ENCODE measurements at places on chromosomes 16 and 17.

DNA sequence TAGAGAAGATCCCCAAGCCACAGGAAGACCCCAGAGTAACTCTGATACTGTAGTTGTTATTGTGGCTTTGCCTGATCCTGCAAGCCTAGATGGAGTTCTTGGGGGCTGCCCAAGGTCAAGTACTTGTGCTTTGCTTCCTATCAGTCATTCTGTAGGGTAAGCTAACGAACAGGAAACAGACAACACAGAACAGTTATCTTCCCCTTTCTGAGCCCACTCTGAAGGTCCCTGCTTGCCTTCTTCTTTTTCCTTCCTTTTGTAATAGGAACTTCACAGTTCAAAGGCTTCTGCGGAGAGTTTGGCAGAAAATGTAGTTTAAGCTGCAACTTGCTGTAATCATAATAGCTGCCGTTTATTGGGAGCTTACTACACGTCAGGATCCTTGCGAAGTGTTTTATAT, 494.1 kb upstream of the ERCC4 start:
- no peak for DNase-seq

GRCh38 chr17:4739122-4740024, at the start of the genes CXCL16 and ZMYND15:
TSS of gene CXCL16 (minus strand) at chr17:4739928. CDS start at chr17:4739339, 589 bp downstream.
TSS of gene ZMYND15 (plus strand) at chr17:4739833. CDS start at chr17:4740549, 716 bp downstream.
- peak; percentile 51 for DNase-seq

DNA sequence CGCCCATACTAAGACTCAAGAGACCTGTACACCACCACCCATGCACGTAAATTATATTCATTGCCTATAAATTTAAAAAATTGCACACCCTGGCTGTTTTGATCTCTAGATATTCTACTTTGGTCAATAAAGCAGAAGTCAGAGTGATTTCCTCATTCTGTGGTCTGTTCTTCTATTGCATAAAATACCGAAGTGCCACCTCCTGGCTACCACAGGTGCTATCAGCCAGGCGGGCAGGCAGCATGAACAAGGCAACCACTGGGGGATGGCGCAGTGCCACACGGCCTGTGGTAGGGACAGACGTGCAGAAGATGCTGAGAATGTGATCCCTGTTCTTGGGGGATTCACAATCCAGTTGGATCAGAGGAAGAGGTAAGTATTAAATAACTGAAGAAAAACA, 122.3 kb downstream of the CDK5R1 start:
- DNase-seq = peak; percentile 86

DNA sequence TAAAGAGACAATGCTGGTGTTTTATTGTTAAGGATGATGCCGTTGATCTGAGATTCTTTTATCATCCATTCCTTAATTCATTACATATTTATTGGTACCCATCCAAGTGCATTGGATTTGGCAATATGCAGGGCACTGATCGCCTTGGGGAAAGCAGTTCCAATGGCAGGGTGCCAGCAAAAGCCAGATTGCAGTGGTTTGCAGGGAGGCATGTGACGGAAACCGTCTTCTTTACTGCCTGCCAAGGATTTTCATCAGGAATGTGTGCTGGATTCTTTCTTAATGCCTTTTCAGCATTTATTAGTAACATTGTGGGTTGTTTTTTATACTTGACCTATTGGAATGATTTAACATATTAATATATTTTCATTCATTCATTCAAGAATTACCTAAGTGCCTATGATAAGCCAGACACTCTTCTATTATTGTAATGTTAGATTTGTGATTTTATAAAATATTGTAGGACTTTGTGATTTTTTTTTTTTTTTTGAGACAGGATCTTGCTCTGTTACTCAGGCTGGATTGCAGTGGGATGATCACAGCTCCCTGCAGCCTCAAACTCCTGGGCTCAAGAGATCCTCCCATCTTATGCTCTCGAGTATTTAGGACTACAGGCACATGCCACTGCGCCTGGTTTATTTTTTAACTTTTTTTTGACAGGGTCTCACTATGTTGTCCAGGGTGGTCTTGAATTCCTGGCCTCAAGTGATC, 93.4 kb upstream of the TNRC6A start:
- DNase-seq = no peak

- DNase-seq = no peak
Measured at GRCh38 chr17:7557147-7557764, 1.3 kb upstream of the TNFSF13 start.
